ENCODE measurements at places on chromosomes 12 and 14.

DNA sequence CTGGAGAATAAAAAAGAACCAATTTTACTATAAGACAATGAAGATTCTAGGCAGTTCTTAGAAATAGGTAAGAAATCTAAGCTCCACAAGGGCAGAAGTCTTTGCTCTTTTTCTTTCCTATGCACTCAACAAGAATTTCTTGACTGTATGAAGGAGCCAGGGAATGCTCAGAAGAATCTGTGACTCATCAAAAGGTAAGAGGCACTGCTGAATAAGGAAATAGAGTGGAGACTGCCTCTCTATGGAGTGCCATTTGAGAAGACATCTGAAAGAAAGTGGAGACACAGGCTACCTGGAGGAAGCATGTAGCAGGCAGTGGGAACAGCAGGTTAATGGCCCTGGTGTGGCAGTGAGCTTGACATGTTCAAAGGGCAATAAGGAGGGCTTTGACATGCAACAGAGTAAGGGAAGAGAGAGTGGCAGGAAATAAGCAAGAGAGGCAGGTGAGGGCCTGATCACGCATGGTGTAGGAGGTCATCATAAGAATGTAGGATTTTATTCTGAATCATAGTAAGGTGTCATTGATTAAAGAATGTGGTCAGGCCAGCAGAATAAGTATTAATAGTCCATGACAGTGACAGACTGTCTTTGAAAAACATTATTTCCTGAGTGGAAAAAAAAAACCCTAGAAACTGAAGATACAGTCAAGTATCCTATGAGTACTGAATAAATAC, 446.7 kb upstream of the GARIN6 start:
- DNase-seq = no peak

- no peak for DNase-seq
Observed at GRCh38 chr14:96802963-96803362, 5.8 kb downstream of the VRK1 start.

GRCh38 chr12:50221228-50222008, 54.2 kb upstream of the CERS5 start:
- no peak for DNase-seq

DNA sequence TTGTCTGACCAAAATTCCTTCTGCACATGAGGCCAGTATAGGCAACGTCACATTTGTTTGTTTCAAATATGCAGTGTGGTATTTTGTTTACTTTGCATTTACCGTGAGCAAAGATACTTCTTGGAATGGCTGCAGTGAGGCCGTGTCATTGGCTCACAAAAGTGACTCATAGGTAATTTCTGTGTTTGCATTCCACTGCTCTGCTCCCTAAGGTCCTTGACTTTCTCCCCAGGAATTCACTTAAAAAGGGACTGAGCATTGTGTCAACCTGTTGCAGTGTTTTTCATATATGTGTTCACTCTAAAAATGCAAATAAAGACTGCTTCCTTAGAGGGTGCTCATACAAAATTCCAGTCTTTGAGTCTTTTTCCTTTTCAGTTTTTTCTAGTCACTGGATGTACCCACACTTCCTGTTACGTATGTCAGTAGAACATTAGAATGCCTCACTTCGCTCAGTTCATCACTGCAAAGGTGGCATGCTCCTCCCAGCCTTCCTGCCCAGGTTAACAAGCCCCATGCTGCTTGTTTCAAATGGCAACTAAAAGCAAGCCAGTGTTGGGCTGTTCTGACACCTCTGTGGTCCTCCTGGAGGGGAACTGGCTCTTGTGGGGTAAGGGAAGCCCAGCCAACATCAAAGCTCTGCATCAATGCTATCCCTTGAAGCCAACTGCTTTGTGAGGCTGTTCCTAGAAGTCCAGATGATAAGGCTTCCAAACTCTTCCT, 9.1 kb downstream of the C12orf76 start:
- no peak for DNase-seq

- DNase-seq = no peak
Observed at GRCh38 chr12:835754-836518, 83.6 kb downstream of the WNK1 start.

GRCh38 chr12:46664761-46665287, 161.0 kb downstream of the SLC38A4 start:
- DNase-seq = no peak
